ENCODE measurements at places on chromosomes 7 and 10.

DNA sequence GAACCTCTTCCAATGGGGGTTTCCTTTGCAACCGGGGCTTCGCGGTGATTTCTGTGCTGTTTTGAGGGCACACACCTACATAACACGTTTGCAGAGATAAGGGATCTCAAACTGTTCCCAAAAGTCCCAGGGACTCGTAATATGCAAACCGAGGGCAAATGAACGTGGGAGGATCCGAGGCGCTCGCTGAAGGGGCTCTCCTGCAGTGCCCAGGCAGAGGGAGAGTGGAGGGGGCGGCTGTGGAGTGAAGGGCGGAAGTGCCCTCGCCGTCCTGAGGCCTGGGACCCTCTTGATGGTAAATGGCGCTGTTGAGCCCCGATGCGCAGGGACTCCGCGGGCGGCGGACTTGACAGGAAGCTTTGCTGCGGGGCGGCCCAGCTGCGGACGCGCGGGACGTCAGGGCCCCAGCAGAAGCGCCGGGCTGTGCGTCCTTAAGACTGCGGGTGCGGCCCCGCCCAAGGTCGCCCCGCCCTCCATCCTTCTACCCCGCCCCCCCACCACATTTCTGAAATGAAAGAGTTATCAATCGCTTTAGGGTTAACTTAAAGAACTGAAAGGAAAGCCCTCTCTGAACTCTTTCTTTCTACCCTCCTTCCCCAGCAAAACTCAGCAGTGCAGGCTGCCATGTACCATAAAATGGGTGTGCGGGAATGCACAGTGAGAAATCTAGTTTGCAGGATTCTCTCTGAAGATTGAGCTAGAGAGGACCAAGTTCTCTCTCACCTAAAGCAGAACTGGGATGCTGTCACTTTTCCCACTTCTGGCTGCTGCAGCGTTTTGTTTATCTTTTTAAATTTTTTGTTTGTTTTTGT, 151.8 kb upstream of the YAE1 start:
- DNase-seq: no peak

GRCh38 chr7:64999165-65000004, 7.1 kb downstream of the ERV3-1 start:
- DNase-seq: no peak

- DNase-seq: no peak
These were observed 848.1 kb downstream of the PCDH15 start for GRCh38 chr10:53952698-53953630.

- DNase-seq: no peak
These were observed 4.1 kb downstream of the NUDT1 start for GRCh38 chr7:2245883-2246675.

DNA sequence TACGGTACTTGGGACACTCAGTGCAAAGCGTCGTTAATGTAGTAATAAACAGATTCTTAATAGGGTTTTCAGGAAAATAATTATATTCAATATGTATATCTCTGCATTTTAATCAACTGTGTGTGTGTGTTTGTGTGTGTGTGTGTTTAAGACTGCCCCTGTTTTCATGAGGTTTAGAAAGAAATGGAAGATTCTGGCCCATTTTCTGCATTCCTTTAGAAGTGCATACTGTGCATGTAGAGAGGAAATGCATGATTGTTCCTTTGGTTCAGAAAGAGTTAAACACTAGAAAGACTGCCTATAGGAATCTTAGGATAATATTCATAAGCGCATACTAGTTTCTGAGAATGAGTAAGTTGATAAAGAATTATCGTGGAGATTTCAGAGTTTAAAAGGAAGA, 975 bp downstream of the CNTNAP2 start:
- no peak for DNase-seq
